A549 treated with GW870086 at 1 μM for 4 hours (cell line): ENCODE measurements at places on chromosomes 12 and 14. TPM values are rescaled to one million over a fixed set of nuclear protein-coding genes. Genes with fewer than 3 reads are reported as not detected.

The RNASE9 gene
- total RNA-seq, result not detected in 5 replicates

The C1R gene
- 27.8 to 41.1 TPM (median 29.9 TPM) in 5 replicates for total RNA-seq

The CLEC1A gene
- total RNA-seq, result not detected in 5 replicates

The SLC38A4 gene
- total RNA-seq, result 0.06 to 0.07 TPM (median 0.06 TPM) in 3 of 5 replicates, not detected in the others

The PPTC7 gene
- 17.3 to 26.1 TPM (median 25.1 TPM) in 5 replicates for total RNA-seq
